ENCODE measurements at places on chromosomes 5 and 9.

DNA sequence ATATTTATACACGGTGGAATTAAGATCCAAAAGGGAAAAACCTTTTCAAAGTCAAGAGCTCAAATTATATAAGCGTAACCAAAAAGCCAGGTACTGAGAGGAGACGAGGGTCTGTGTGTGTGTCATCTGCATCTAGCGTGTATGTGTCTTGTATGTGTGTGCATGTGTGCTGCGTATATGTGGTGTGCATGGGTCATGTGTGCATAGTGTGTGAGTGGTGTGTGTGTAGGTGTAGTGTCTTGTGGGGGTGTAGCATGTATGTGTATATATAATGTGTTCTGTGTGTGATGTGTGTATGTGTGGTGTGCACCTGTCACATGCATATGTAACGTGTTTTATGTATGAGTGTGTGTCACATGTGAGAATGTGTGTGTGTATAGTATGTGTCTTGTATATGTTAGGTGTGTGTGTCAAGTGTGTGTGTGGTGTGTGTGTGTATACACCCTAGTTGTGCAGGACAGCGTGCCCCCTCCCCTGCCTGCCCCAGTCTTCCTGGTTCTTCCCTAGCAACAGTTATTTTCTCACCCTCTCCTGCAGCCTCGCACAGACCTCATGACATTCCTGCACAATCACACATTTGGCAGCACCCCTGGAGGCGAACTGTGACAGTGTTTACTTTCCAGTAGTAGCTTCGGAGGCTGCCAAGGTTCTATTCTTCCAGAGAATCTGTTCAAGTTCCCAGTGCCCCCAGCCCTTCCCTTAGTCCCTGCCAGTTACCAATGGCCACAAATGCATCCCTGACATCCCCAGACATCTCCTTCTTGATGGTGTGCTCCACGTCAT lies 27.1 kb upstream of the TNIP1 start:
- DNase-seq = no peak

DNA sequence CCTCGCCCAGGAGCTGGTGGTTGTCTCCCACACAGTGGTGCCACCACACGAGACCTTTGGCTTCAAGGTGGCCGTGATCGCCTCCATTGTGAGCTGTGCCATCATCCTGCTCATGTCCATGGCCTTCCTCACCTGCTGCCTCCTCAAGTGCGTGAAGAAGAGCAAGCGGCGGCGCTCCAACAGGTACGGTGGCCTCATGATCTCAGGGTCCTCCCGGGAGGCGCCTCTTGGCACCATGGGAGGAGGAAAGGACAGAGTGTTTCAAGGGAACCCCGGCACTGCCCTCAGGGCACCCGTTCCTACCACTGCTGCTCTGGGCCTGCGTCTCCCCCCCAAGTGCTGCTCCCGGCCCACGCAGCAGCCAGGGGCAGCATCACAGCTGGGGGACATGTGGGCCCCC lies 18.2 kb upstream of the CARD19 start:
- DNase-seq = no peak

GRCh38 chr5:128949847-128950546 lies 15.3 kb upstream of the SLC27A6 start:
- no peak for DNase-seq

DNA sequence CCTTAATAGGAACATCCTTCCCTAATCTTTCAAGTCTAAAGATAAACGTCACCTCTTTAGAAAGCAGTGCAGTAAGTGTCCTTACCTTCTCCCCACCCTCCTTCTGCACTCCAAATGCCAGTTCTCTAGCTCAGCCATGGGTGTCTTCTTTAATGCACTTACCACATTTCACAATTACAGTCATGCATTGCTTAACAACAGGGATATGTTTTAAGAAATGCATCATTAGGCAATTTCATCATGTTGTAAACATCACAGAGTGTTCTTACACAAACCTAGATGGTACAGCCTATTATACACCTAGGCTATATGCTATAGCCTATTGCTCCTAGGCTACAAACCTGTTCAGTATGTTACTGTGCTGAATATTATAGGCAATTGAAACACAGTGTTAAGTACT lies 91.2 kb downstream of the RFX3 start:
- peak; percentile 9 for DNase-seq

DNA sequence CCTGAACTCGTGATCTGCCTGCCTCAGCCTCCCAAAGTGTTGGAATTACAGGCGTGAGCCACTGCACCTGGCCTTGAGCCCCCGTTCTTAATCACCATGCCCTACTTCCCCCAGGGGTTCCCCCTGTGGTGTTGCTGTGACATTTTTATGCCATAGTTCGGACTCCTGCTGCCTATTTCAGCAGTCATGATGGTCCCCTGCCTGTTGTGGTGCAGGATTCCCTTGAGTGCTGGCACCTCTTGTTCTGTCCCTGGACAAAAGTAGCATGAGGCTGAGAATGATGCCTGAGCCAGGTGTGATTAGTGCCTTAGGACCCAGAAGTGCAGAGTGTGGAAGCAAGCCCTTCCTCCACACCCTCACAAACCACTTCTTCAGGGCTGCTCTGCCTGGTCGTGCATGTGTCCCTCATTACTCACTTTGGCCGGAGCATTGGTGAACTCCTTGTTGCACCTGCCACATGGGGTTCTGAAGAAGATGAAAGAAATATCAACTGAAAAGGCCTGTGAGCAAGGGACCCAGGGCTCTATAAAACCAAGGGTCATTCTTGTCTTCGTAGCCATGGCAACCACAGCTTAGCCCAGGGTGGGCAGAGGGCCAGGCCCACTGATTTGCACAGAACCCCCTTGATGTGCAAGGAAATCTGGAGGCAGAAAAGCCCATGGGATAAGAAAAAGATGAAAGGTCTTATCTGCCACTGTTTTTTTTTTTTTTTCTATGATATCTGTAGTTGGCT lies 228.0 kb downstream of the NTRK2 start:
- DNase-seq = no peak

DNA sequence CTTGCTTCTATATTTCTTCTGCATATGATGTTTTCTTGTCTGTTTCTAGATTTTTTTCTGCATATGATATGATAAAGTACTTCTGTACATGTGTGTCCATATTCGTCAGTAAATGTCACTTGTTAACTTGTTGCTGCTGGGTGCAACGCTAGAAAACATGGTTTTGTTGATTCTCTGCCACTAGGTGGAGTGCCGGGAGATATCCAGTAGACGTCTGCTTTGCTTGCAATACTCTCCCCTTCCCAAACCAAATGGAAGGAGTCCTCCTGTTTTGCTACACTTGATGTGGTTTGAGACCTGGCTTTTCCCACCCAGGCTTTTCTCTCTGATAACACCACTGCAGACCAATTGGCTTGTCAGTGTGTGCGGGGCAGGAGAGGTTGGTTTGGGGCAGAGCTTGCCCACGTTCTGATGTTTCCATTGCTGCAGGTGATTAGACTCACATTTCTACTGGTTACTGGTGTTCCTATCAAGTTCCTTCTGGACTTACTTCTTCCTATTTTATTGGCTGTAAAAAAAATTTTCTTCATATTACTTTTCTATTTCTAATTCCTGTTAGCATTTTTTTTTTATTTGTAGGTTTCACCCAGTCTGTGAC lies 900.0 kb upstream of the CDH10 start:
- DNase-seq = no peak

- no peak for DNase-seq
Observed at GRCh38 chr5:152723482-152723881, 318.4 kb upstream of the NMUR2 start.

GRCh38 chr5:69329905-69330489 lies 2.6 kb downstream of the CCDC125 start:
- no peak for DNase-seq

DNA sequence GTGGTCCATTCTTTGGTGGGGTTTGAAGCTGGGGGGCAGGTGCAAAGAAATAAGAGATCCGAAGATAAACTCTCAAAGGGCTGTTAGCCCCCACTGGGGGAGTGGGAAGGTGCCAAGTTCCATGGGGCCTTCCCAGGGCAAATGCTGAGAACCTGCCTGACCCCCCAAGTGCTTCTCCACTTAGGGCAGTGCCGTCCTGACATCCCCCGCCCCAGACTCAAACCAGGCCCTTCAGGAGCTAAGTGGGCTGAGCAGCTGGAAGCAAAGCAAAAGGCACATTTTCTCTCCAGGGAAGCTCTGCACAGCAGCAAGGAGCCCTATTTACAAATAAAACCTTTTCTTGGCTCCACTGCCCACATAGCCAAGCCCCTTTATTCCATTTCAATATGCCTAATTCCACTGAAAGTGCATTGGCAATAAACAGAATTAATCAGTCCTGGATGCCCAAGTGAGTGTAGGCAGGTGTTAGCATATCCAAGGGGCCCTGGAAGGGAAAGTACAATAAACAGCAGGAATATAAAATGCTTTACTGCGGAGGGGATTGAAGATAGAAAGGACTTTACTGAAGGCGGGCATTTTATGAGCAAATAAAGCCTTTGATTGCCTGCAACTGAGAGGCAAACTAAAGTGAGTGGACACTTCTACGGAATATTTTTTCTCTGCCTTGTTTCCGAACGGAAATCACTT lies 44.6 kb downstream of the WHRN start:
- no peak for DNase-seq

DNA sequence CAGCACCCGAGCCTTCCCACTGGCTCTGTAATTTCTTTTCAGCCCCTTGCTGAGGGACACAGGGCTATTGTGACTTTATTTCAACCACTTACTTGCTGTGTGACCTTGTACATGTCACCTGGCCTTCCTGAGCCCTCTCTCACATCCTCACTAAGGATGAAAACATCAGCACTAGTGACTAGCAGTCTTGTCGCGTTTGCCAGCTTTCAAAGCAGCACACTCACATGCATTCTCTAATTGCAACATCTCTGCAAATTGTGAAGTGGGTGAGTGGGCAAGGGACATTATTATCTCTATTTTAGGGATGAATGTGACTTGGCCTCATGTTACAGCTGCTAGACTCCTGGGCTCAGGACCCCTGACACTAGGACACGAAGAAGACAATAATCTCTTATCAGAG lies 144.5 kb downstream of the SEC61B start:
- no peak for DNase-seq

- no peak for DNase-seq
Observed at GRCh38 chr5:178941361-178941760, 363 bp downstream of the ZNF454 start.

Data from HFFc6 (cell line).